ENCODE measurements at places on chromosomes 7 and 10.

DNA sequence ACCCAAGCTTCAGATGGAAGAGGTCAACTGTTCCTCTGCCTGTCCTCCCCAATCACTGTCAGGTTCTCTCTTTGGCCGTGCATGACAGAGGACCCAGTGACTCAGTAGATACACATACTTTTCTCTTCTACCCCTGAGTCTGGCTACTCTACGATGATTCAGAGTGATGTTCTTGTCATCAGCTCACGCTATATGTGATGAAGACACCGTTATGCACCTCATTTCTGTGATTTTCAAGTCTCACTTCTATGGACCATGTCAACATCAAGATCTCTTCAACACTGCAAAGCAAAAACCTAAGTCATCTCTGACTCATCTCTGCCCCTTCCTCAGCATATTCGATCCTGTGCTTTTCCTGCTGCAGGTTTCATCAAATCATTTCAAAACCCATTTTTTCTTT is 76.6 kb upstream of the DGKI start:
- DNase-seq, result no peak

- no peak for DNase-seq
Measured at GRCh38 chr10:50658165-50658564, 34.4 kb upstream of the SGMS1 start.

DNA sequence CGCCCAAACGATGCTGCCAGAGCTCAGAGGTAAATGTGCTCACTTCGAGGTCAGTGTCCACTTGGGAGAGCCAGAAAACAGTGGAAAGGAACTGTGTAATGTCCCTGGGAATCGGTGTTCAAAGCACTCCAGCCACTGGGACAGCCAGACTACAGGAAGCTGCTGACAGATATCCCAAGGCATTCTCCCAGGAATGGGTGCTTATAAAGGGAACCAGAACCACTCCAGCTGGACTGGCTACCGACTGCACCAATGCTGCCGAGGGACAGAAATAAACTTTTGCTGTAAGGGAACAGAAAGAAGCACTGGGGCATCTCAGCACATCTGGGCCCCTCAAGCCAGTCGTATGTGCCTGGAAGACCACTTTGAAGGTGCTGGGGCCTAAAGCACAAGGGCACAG is 76.7 kb downstream of the ATXN7L1 start:
- no peak for DNase-seq

- no peak for DNase-seq
Measured at GRCh38 chr7:79272066-79272669, 181.3 kb downstream of the MAGI2 start.

DNA sequence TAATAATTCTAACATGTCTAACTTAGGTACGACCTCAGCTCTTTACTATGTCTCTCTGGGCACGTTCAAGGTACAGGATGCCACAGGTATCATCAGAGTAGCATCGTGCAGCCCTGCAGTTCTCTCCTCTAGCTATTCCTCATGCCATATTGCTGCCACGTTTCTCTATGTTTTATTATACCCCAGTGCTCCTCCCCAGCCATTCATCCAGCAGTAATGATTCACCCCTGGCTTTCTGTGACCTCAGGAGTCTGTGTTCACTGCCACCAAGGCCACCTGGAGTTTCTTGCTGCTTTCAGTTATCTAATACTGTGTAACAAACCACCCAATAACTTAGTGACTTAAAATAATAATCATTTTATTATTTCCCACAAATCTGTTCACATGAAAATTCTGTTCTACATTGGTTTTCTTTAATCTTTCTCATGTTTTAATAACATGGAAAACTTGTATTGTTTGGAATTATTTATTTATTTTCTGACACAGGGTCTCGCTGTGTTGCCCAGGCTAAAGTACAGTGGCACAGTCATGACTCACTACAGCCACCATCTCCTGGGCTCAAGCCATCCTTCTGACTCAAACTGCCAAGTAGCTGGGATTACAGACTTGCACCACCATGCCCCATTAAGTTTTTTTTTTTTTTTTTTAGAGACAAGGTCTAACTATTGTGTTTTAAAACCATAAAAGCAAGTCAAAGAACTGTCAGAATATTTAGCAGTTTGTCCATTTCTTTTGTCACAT is 21.8 kb downstream of the REEP3 start:
- DNase-seq, result no peak

- DNase-seq, result no peak
Measured at GRCh38 chr7:38541440-38541839, 89.7 kb downstream of the AMPH start.

DNA sequence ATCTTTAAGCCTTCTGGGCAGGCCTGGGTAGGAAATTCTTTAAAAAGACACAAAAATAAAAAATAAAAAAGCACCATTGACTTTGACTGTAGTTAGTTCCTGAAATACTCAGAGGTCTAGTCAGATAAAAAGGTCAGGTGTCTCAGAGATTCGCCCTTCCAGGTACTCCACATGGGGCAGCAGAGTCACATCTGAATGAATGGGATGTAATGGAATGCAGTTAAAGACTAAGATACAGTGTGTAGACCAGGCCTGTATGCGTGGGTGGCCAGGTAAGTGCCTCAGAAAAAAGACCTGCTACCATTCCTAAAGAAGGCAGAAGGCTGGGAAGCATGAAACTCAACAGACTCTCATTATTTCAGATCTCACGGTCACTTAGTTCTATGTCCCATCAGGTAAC is 68.6 kb upstream of the SEM1 start:
- DNase-seq, result no peak

GRCh38 chr7:121186746-121187145 is 142.1 kb upstream of the WNT16 start:
- DNase-seq, result no peak

DNA sequence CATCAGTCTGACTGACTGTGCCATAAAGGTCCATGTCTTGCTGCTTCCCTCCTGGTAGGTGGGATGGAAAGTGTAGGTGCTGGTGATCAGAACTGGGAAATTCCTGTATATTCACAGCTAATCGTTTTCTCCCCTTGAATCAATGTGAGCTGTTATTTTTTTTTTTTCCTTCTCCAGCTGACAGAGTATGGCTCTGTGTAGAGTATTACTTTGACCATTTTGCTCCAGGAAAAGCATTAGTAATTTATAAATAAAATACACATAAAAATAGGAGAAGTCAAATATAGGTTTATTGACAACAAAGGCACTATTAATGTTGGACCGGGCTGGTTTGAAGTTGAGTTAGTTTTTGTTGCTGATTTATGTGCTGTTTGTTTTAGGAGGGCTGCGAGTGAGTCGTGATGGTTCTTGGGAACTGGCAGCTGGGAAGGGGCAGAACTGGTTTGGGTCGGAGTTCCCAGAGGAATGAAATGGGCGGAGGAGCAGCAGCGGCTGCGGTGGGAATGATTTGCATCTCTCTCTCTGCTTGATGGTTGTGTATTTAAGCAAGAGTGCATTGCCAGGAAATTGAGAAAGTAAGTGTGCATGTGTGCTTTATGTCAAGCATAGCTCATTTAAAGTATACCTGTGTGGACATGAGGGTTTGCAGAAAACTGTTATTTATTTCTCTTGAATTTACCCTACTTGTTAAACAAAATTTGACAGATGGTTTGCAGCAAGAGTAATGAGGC is 80.9 kb downstream of the LRMDA start:
- DNase-seq, result no peak

DNA sequence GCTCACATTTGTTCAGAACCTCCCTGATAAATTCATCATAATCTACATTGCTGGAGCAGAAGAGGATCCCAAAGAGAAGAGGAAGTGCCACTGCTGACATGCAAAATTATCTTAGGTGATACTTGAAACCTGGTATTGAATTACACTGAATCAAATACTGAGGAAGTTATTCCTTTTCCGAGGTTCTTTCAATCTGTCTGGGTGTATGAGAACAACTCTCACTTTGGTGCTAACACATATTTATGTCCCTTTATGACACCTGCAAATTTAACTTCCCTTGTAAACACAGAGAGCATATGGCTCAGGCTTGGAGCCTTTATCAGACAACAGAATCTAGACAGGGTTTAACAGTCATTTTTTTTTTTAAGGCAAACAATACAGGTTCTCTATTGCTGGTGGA is 131.4 kb downstream of the SRPK2 start:
- no peak for DNase-seq

DNA sequence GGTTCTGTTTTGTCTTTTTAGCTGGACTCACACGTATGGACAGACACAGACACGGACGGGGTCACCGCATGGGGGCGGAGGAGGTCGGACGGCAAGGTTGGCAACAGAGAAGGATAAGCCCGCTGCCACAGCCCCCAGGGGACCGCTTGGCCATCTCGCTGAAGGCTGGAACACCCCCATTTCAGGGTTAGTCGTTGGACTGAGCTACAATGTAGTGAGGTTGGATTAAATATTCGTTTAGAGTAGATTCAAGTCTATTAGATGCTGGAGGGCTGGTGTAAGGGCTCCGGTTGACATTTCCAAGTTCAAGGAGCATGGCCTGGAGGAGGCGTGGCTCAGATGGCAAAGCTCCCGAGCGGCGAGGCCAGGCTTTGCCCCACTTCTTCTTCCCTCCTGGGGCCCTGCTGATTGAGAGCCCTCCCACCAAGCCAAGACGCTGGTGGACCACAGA is 35.2 kb downstream of the PPIF start:
- no peak for DNase-seq

GRCh38 chr7:130377178-130377577 is 3.1 kb upstream of the CPA1 start:
- DNase-seq, result no peak

DNA sequence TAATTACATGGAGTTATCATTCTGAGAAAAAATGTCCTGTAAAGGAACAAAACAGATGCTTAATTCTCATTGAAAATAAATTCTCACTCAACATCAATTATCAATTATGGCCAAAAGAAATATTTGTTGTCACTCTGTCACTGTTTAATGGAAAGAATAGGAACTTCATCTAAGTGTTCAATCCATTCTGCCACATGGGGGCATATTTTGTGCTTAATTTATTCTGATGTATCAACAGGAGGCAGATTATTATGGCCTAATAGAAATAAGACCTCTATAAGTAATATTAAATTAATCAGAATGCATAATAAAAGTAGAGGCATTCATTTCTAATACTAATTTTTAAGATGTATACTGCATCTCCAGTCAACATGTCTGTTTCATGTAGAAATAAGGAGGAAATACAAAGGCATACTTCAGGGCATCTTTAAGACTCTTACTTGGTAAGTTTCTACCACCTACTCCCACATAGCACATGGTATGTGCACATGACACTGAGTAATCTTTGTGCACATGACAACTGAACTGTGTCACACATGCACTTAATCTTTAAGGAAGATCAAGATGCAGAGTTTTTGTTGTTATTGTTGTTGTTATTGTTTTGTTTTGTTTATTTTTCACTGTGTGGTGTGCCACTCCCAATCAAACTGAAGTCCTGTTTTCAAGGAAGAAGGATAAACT is 420.4 kb upstream of the SEMA3A start:
- no peak for DNase-seq

- DNase-seq, result no peak
Measured at GRCh38 chr10:7264313-7264756, 146.5 kb downstream of the SFMBT2 start.

GRCh38 chr10:38038107-38038931 is 27.8 kb downstream of the ZNF33A start:
- no peak for DNase-seq
